ENCODE measurements at places on chromosomes 2 and 18. TPM values are rescaled to one million over a fixed set of nuclear protein-coding genes. Genes with fewer than 3 reads are reported as not detected.

CD8A gene
- not detected for total RNA-seq

DNA sequence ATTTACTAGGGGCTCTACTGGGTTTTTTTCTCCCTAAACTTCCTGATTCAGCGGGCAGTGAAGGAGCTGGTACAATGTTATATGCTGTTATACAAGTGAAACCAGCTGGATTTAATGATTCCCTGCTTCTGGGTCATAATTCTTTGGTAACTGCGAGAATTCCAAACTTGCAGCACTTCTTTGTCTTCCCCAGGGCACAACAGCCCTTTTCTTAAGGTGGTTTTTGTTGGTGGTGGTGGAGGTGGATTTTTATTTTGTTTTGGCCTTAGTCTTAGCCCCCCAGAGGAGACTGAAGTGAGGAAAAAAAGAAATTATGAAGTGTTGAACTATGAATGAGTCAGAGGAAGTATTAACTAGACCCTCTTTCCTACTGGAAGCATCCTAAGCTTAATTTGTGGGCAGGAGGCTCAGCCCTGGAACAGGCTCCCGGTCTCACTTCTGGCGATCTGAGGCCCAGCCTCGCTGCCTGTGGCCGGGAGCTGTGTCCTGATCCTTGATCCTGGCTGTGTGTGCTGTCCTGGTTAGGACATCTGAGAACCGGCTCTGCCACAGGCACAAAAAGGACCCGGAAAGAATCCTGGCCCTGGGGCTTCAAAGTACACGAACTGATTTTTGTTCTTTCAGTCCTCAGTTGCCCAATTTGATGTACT is 141.9 kb downstream of the LYPD6B start:
- DNase-seq = no peak

GRCh38 chr2:130369311-130369964 is 13.6 kb downstream of the PTPN18 start:
- no peak for DNase-seq

GRCh38 chr2:65317841-65318240 is 90.2 kb downstream of the ACTR2 start:
- peak; percentile 24 for DNase-seq

GNLY gene
- total RNA-seq = not detected

KCNJ13 gene
- not detected for total RNA-seq

Data from IMR-90 (cell line).